ENCODE measurements at places on chromosomes 3 and 15. TPM values are rescaled to one million over a fixed set of nuclear protein-coding genes. Genes with fewer than 3 reads are reported as not detected.

IL17RE gene
- 0.56 TPM for total RNA-seq

CHAC1 gene
- 2.4 TPM for total RNA-seq

TLR9 gene
- not detected for total RNA-seq

THAP10 gene
- total RNA-seq = 8.0 TPM

USF3 gene
- total RNA-seq = 15.3 TPM

NIT2 gene
- total RNA-seq = 33.1 TPM

CCDC191 gene
- 6.4 TPM for total RNA-seq

AHSG gene
- total RNA-seq = not detected

TEX55 gene
- total RNA-seq = not detected

ACP3 gene
- not detected for total RNA-seq

ASB14 gene
- not detected for total RNA-seq

AMT gene
- 35.4 TPM for total RNA-seq

ROPN1 gene
- total RNA-seq = not detected

LNP1 gene
- total RNA-seq = 17.9 TPM

LRRN1 gene
- 57.9 TPM for total RNA-seq

PATL2 gene
- not detected for total RNA-seq

TMIE gene
- not detected for total RNA-seq

CA12 gene
- total RNA-seq = 0.81 TPM

FEZF2 gene
- 9.1 TPM for total RNA-seq

VGLL3 gene
- total RNA-seq = 1.8 TPM

FBXO40 gene
- not detected for total RNA-seq

DPPA4 gene
- 215 TPM for total RNA-seq

GOLGA6L10 gene
- 1.3 TPM for total RNA-seq

PLA2G4E gene
- total RNA-seq = not detected

ZCWPW2 gene
- 0.60 TPM for total RNA-seq

CRABP1 gene
- 454 TPM for total RNA-seq

ARNT2 gene
- total RNA-seq = 20.1 TPM

GNAT1 gene
- total RNA-seq = not detected

ATP13A5 gene
- not detected for total RNA-seq

HSPBAP1 gene
- 15.0 TPM for total RNA-seq

FANCI gene
- 125 TPM for total RNA-seq

ST3GAL6 gene
- total RNA-seq = 13.5 TPM

P2RY1 gene
- 3.9 TPM for total RNA-seq

C2CD4B gene
- not detected for total RNA-seq

SERPINI2 gene
- not detected for total RNA-seq

TRH gene
- 0.19 TPM for total RNA-seq

RBSN gene
- 35.4 TPM for total RNA-seq

PRICKLE2 gene
- total RNA-seq = 10.7 TPM

LTF gene
- total RNA-seq = not detected

KBTBD13 gene
- not detected for total RNA-seq

P2RY12 gene
- not detected for total RNA-seq

HEXA gene
- total RNA-seq = 44.6 TPM

TERC gene
- 47.5 TPM for total RNA-seq

DHFR2 gene
- 7.0 TPM for total RNA-seq

GALNT15 gene
- total RNA-seq = 0.09 TPM

KLHL40 gene
- not detected for total RNA-seq

CORO2B gene
- total RNA-seq = 1.0 TPM

MAP1A gene
- 4.0 TPM for total RNA-seq

WNT5A gene
- 3.3 TPM for total RNA-seq

FES gene
- 11.7 TPM for total RNA-seq

LRRIQ4 gene
- not detected for total RNA-seq

ACAD11 gene
- 41.2 TPM for total RNA-seq

DUOX2 gene
- total RNA-seq = not detected

EIF4E3 gene
- total RNA-seq = 6.3 TPM

MESP2 gene
- not detected for total RNA-seq

FANCD2OS gene
- total RNA-seq = not detected

GPR15 gene
- not detected for total RNA-seq

ZPLD1 gene
- 0.31 TPM for total RNA-seq

Data from neural progenitor cell (in vitro differentiated cells).